ENCODE measurements at places on chromosomes 1 and 21. TPM values are rescaled to one million over a fixed set of nuclear protein-coding genes. Genes with fewer than 3 reads are reported as not detected.

The EFNA3 gene
- total RNA-seq = 6.2 TPM

The EFCAB14 gene
- 26.1 TPM for total RNA-seq

The CIART gene
- 0.95 TPM for total RNA-seq

The ERG gene
- total RNA-seq = not detected

The PLA2G2C gene
- not detected for total RNA-seq

The PRCC gene
- total RNA-seq = 73.4 TPM

The TMEM52 gene
- total RNA-seq = 0.82 TPM

The KRTAP19-3 gene
- total RNA-seq = not detected

The CADM3 gene
- 0.09 TPM for total RNA-seq

The CR1L gene
- not detected for total RNA-seq

The GPR25 gene
- total RNA-seq = not detected

The ADAMTS5 gene
- total RNA-seq = not detected

The KRTAP26-1 gene
- not detected for total RNA-seq

The C1orf210 gene
- not detected for total RNA-seq

The CELA3B gene
- total RNA-seq = not detected

The UTS2 gene
- not detected for total RNA-seq

The HES3 gene
- not detected for total RNA-seq

The CRP gene
- not detected for total RNA-seq

The CDK11A gene
- total RNA-seq = 24.1 TPM

The MRPL9 gene
- 81.6 TPM for total RNA-seq

The CATSPERE gene
- 0.18 TPM for total RNA-seq

The TAS1R1 gene
- not detected for total RNA-seq

The CHML gene
- total RNA-seq = 10.1 TPM

The IL24 gene
- total RNA-seq = 0.42 TPM

The FNDC10 gene
- 8.7 TPM for total RNA-seq
